Central memory CD8-positive, alpha-beta T cell (primary cell): ENCODE measurements at places on chromosomes 7 and 10.

DNA sequence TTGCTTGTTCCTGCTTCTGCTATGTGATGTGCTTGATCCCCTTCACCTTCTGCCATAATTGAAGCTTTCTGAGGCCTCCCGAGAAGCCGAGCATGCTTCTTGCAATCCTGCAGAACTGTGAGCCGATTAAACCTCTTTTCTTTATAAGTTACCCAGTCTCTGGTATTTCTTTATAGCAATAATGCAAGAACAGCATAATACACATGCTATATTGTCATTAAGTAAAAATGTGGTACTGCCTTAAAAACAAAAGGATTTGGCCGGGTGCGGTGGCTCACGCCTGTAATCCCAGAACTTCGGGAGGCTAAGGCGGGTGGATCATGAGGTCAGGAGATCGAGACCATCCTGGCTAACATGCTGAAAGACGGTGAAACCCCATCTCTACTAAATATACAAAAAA is 59.6 kb upstream of the ANAPC16 start:
- DNase-seq: no peak

DNA sequence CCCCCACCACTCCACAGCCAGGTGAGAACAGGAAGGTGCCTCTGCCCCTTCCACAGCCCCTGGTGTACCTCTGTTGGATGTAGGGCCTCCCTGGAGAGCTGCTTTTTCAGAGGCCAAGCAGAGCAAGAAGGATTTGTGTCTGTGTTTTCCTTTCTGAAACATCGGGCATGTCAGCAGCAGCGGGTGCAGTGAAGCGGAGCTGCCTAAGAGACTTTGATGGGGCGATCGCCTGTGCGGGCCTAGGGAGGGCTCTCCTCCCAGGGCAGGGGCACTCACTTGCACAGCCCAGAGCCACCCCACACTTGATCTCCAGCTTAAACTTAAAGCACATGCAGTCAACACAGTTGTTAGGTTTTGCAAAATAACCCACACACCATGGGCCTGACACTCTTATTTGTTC is 324.7 kb downstream of the ACTR3B start:
- no peak for DNase-seq

DNA sequence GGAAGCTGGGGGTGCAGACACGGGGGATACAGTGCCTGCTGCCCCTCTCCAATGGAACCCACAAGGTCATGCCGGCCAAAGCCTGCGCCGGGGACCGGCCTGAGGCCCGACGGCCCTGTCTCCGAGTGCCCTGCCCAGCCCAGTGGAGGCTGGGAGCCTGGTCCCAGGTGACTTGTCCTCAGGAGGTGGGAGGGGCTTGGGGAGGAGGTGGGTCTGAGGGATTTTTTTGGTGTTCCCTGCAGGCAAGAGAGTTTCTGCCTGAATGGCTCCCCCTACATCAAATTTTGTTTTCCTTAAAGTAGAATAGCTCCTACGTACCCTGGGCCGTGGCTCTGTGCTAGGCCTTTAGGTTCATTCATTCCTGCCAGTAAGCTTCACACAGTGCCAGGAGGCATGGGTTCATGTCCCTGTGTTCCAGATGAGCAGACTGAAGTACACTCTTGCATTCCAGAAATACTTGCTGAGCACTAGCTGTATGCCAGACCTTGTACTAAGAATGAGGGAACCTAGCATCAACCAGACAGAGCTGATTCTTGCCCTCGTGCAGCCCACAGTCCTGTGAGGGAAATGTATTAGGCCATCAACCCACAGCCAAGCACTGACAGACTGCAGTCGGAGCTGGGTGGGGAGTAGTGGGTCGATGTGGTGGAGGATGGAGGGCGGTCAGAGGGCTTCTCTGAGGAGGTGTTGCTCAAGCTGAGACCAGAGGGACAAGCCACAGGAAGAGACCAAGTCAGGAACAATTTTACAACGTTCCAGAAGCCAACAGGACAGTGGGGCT is 31.1 kb downstream of the TBATA start:
- DNase-seq: no peak

- no peak for DNase-seq
Observed at GRCh38 chr7:116940689-116941370, 12.5 kb upstream of the ST7 start.

GRCh38 chr10:74837743-74838142 is 11.3 kb downstream of the KAT6B start:
- DNase-seq: no peak

- DNase-seq: no peak
Observed at GRCh38 chr10:119198438-119198837, 8.9 kb upstream of the GRK5 start.

DNA sequence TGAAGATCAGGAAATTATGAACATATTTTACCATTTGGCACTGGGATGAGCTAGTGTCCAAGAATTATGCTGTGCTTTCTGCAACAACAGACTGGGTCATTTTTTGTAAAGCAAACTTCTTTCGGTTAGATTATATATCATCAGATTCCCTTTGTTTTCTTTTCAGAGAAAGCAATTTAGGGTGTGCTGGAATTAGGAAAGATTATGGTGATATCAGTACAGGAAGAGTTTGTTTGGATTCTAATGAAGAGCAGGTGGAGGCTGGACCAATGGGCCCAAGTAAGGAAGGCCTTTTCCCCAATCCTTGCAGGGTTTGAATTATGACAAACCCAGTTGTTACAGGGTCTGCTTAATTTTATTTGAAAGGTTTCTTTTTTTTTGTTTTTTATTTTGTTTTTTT is 1092.8 kb downstream of the KCNMA1 start:
- DNase-seq: no peak

- no peak for DNase-seq
Observed at GRCh38 chr10:131655101-131655849, 245.5 kb upstream of the PPP2R2D start.

DNA sequence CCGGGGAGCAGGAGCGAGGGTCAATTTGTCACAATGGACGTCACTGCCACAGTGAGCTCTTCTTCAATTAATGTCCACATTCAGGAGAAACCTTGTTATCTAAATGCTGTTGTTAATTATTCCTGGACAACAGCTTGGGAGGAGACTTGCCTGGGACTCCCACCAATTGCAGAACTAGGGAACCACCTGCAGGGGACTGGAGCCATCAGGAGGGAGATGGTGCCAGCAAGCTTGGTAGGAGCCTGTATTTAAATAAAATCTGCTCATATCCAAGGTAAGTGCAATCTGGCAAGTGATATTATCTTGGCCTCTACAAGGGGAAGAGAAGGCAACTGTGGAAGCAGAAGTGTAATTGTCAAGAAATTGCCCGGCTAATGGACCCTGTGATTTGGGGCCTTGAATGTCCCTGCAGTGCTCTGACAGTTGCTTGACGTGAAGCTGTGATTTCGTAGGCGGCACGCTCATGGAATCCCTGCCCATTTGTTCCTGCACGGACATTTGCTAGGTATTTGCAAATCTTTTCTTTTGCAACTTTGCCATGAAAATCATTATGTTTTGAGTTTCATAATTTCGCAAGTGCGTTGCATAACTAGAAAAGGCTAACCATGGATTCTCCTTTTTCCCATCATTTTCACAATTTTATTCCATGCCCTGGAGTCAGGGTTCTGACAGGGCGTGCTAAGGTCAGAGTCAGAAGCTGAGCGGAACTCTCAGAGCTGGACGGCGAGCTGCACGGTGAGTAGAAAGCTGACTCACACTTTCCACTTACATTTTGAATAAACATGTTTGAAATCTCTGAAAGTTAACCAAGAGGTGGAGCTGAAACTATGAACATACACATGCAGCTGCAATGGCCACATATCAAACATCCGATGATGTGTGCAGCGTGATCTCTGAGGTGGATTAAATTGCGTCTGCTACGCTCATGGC is 84.9 kb upstream of the TCERG1L start:
- DNase-seq: no peak
